ENCODE measurements at places on chromosomes 7 and 10.

DNA sequence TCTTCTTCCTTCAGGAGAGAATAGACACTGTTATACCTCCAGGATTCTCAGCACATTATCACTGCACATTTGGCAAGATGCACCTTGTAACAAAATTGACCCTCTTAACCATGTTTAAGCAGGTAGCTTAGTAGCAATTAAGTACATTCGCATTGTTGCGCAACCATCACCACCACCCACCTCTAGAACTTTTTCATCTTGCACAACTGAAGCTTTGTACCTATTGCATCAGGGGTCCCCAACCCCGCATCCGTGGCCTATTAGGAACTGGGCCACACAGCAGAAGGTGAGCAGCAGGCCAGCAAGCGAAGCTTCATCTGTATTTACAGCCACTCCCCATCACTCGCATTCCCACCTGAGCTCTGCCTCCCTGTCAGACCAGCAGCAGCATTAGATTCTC, 29.9 kb upstream of the SMURF1 start:
- DNase-seq = no peak

GRCh38 chr10:116990276-116990800, 14.6 kb downstream of the SHTN1 start:
- DNase-seq = no peak

DNA sequence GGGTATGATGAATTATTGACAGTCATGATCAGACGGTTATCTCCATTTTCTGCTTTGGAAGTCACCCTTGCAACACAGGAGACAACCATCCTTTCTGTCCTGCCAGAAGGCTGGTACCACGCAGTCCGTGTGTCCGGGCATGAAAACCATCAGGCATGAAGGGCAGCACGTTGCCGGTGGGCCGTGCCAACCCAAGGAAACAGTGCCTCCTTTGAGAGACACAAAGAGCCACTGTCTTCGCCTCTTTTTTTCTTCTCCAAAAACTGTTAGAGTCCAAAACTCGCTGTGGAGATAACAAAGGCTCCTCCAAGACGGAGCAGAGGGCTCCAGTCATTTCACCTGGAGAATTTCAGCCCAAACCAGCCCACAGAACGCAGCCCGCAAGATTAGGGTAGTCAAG, 60.4 kb upstream of the ARHGAP21 start:
- no peak for DNase-seq

DNA sequence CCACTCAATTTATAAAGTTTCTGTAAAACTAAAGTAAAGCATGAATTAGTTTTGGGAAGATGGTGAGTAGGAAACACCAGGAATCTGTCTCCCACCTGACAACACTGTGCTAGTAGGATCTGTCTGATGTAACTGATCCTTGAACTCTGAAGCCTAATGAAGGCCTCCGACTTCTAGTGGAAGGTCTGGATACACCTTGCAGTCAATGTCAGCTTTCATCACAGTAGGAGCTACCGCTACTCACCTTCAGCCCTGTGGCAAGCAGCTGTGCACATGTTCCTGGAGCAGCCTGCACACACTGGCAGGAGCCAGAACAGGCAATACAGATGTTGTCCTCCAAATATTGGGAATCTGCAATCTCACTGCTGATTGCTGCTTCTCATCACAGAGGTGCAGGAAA, 471.4 kb downstream of the PTPRN2 start:
- no peak for DNase-seq

GRCh38 chr7:91436655-91437054, 172.4 kb downstream of the FZD1 start:
- DNase-seq = no peak

GRCh38 chr10:97532935-97533671, 34.4 kb downstream of the UBTD1 start:
- DNase-seq = no peak

- peak; percentile 63 for DNase-seq
Observed at GRCh38 chr7:128099204-128099671, 68.0 kb upstream of the LRRC4 start.

All from RKO (cell line).